Hematopoietic multipotent progenitor cell (in vitro differentiated cells): ENCODE measurements at places on chromosomes 7 and 10. TPM values are rescaled to one million over a fixed set of nuclear protein-coding genes. Genes with fewer than 3 reads are reported as not detected.

DNA sequence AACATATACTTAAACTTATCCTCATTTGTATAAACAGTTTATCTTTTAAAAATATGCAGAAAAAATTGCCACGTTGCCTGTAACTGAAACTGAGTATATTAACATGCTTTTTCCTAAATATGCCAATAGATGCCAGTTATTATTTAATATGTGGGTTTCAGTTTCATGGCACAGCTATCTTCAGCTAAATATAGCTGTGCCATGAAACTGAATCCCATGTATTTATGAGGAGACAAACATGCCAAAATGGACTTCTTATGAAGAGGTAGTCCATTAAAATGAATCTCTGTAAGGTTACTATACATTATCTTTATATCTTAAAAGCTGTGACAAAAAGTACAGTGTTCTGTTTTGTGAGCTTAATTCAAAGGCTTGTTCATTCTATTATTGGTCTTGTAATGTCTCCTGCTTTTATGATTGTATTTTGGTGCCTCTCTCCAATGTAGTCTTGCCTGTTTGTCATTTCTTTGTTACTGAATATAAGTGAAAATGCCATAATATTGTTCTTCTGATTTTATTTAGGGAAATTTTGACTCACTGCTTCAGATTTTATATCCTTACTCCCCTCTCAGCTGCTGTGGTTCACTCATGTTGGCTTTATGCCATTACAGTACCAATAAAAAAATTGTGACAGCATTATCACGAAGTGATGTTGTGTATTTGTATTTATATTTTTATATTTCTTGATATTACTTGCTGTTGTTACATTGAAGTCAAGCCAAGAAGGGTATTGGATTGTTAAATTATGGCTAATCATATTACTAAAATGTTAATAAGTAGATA is 34.3 kb upstream of the CACNA2D1 start:
- DNase-seq = no peak

SEMA3A gene
- total RNA-seq = under 0.01 TPM

DNA sequence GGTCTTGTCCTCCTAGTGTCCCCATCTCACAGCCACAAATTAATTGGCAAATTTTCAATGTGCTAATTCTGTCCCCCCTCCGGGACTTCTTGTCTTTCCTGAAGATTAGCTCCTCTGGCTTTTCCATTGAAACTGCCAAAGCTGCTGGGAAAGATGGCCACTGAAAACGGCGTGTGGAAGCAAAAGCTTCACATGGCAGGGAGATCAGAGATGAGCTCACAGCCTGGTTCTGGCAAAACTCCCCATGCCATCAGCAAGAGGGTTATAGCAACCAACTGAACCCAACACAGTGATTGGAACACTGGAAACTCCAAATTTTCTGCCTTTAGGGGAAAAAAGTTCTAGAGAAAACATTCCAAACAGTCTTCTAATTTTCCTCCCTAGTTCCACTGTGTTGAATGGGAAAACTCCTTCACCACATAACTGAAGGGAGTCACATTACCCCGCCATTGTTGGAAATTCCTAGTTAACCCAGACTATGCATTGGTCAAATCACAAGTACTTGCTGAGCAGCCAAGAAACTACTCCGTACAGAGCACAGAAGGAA is 37.0 kb downstream of the NRAP start:
- DNase-seq = no peak

- no peak for DNase-seq
Measured at GRCh38 chr7:40986351-40986873, 716.5 kb downstream of the INHBA start.

- DNase-seq = no peak
Measured at GRCh38 chr7:117755136-117755535, 118.1 kb downstream of the CTTNBP2 start.

DNA sequence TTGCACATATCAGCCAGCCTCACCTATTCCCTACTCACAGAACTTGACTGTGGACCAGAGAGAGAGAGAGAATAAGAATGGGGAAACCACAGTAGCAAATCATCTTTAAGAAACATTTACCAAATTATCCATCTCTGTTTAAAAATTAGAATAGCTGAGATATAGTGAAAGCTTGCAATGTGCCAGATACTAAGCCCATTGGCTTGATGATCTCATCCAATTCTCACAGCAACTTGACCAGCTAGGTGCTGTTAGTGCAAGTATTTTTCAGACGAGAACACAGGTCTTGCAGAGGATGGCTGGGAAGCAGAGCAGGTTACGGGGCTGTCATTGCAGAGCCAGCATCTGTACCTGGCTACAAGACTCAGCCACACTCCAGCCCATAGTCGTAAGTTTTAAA is 50.9 kb downstream of the KLF6 start:
- no peak for DNase-seq
